CD4-positive, alpha-beta memory T cell (primary cell): ENCODE measurements at places on chromosomes 7 and 10. TPM values are rescaled to one million over a fixed set of nuclear protein-coding genes. Genes with fewer than 3 reads are reported as not detected.

GRCh38 chr10:132532179-132532578 is 5.4 kb upstream of the INPP5A start:
- no peak for DNase-seq

- no peak for DNase-seq
Observed at GRCh38 chr7:97018791-97019531, 5.7 kb downstream of the DLX5 start.

- no peak for DNase-seq
Observed at GRCh38 chr7:20238754-20239324, 21.7 kb upstream of the MACC1 start.

DNA sequence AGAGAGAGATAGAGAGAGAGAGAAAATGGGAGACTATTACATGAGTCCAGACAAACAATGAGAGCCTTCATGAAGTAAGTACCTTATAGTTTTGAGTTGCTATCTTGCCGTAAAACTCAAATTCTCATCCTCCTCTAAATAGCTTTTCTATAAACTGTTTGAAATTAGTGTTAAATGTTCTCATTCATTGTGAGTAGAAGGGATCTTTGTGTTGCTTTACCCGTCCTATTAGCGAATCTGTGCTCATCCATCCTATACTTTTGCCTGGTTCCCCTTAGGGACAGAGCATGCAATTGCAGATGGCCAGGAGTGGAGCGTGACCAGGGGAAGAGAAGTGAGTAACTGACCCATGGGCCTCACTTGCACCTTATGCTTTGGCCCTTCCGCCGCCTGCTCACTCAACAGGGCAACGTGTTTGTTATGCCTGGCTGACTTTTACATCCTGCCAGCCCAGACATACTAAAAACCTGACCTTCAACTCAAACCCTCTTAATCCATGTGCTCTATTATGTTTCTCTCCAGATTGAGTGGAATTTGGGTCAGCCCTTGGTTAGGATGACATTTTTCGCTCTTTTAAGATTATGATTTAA is 244.2 kb upstream of the YAE1 start:
- no peak for DNase-seq

GRCh38 chr7:34070511-34071323 is 165.4 kb downstream of the BMPER start:
- no peak for DNase-seq

- DNase-seq, result no peak
Observed at GRCh38 chr7:12923971-12924370, 236.5 kb downstream of the ARL4A start.

LLCFC1 gene
- polyA plus RNA-seq, result not detected

DEPP1 gene
- polyA plus RNA-seq, result not detected

DNA sequence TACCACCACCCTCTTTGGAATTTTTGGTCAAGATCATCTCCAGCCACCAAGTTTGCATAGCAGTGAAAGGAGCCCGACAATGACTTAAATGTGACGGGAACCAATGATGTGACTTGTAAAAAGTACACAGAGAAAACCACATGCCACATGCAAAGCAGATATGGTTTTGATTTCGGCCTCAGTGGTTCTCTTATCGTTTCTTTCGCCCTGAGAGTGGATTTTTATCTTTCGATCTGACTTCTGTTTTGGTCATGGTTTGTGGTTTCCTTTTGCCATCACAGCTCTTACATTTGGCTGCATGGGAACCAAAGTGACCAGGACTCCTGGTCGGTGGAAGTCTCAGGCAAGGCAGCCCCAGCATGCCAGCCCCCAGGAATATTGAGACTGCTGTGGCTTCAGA is 31.5 kb downstream of the TCF7L2 start:
- DNase-seq, result no peak

TMEM130 gene
- polyA plus RNA-seq, result not detected

DNA sequence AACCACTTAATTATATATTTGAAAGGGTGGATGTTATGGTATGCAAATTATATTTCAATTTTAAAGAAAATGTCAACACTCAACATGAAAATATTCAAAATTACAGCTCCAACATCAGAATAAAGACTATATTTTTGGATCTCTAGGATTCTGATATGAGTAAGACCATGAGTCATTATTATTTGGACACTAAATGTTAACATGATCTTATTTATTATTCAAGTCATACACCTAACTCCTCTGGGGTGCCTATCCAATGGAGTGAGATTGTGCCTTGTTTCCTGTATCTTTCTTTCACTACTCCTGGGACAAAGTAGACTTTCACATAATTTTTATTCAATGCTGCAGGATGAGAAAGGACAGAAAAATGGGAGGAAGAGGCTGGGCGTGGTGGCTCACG is 135.2 kb upstream of the PRSS1 start:
- no peak for DNase-seq

AMPH gene
- 0.09 TPM for polyA plus RNA-seq

GRCh38 chr10:14527134-14527844 is 196.6 kb upstream of the FRMD4A start:
- DNase-seq, result no peak

CHN2 gene
- polyA plus RNA-seq, result 2.1 TPM

ADAM22 gene
- 1.8 TPM for polyA plus RNA-seq

DNA sequence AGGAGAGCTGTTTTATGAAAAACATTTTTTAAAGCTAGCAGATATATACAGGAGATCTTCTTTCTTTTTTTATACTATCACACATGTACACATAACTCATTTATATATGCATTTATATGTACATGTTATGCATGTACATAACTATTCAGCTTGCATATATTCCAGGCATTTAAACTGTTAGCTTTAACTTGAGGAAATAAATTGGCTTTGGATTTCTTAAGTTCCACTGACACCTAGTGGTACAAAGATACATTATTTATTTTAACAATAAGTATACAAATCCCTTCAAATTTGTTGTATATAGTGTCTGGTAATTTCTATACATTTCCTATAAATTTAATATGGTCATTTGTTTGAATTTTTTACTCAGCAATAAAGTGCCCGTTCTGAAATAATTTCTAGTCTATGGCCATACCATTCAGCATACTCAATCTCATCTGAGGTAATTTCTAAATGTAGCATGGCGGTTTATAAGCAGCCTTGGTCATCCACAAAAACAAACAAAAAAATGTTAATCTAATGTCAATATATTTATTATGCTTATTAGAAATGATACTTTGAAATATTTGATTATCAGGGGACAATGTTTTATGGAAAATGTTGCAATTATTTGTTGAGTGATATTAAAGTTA is 11.6 kb downstream of the ZDHHC6 start:
- DNase-seq, result no peak
